BJ (cell line): ENCODE measurements at places on chromosomes 13 and 19. TPM values are rescaled to one million over a fixed set of nuclear protein-coding genes. Genes with fewer than 3 reads are reported as not detected.

Gene OR7C1
- polyA plus RNA-seq: not detected in 2 replicates

DNA sequence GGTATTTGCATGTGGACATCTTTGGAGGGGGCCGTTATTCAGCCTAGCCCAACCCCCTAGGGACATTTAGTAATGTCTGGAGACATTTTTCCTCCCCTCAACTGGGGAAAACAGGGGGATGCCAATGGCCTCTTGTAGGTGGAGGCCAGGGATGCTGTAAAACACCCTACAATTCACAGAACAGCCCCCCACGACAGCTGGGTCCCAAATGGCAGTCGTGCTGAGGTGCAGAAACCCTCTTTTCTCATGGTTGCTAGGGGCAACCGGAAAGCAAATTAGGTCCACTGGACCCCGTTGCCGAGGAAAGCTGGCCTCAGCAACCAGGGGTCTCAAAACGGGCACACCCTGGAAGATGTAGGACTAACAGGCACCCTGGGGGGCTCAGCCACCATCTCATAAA is 14.6 kb downstream of the TMEM150B start:
- no peak for DNase-seq

DNA sequence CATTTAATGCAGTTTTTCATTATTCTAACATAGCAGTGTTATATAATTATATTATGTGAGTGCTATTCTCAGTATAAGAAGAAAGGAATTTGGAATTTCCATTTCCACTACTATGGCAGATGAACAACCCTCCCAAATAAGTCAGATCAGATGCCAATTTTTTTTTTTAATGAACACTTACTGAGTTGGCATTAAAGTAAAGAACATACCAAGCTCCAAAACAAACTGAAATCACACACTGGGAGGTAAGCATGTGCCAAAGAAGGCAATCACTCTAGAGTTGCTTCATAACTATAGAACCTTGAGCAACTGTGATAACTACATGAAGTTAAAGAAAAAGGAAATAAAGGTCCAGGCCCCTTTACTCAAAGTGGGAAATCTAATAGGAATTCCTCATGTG is 90.3 kb downstream of the RNF17 start:
- no peak for DNase-seq

- no peak for DNase-seq
Measured at GRCh38 chr19:50964266-50964665, 5.1 kb downstream of the KLK6 start.

DNA sequence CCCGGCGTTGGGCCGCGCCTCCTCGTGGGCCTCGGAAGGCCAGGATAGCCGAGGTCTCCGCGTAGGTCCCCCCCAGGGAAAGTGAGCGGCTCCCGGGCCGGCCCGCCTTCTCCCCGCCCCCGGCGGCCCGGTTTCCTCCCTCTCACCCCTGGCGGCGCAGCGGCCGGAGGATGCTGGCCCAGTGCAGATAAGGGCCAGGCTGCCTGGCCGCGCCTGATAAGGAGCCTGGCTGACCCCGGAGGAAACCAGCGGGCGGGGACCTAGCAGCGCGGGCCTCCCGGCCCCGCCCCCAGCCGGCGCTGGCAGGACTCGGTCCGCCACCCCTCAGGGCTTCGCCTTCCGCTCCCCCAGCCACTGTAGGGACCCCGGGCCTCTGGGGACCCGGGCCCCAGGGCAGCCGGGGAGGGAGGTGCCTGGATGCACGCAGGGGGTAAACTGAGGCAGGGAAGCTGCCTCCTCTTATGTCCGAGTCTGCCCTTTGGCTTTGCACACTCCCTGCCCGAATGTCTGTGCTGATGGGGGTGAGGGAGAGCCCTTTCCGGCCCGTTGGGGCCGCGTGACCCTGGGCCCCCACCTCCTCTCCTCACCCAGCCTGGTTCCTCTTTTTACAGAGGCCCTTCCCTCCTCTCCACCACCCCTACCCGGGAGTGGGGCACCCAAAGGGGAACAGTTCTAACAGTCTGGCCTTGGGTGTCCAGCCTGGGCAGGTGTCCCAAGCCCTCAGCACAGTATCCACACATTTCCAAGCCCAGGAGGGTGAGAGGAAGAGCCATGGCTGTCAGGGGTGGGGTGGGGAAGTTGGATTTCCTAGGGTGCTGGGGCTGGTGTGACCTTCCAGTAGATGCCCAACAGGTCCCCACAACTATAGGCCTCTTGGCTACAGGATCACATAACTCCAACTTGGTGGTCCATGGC is at the start of gene LYL1:
LYL1 (minus strand) TSS at position 193 of the 915 bp plus-strand sequence. CDS start 1,687 bp downstream, outside the sequence.
- no peak for DNase-seq

DNA sequence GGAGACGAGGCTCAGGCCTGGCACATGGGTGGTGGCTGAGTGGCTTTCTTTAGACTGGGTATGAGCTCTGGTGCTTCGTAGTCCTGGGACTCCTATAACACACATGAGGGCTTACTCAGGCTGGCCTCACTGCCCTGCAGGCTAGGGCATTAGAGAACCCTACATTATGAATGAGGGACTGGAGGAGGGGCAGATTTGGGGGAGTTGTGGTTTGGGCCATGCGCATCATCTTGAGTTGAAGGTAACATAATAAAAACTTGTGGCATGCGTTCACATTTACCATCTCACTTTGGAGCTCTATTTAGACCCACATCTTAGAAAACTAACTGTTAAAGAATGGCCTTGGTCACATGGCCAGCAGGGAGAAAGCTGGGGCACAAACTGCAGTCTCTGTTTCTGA is 54.2 kb downstream of the STARD13 start:
- DNase-seq: no peak

- DNase-seq: no peak
Measured at GRCh38 chr19:33388231-33388724, 14.8 kb downstream of the CEBPG start.

DNA sequence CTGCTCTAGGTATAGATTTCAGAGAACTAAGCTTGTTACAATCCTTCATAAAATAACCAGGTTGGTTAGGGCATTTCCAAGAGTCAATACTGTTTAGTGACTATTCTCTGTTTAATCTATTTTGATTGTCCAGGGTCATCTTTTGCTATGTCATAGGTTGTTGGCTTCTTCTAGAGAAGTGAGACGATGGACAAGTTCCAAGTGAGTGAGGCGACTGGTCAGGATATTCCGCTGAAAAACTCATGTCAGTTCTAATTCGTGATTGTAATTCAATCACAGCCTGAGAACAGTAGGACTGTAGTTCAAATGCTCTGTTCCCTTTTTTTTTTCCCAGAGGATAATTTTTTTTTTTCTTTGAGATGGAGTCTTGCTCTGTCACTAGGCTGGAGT is 15.8 kb upstream of the ALOX5AP start:
- DNase-seq: no peak

DNA sequence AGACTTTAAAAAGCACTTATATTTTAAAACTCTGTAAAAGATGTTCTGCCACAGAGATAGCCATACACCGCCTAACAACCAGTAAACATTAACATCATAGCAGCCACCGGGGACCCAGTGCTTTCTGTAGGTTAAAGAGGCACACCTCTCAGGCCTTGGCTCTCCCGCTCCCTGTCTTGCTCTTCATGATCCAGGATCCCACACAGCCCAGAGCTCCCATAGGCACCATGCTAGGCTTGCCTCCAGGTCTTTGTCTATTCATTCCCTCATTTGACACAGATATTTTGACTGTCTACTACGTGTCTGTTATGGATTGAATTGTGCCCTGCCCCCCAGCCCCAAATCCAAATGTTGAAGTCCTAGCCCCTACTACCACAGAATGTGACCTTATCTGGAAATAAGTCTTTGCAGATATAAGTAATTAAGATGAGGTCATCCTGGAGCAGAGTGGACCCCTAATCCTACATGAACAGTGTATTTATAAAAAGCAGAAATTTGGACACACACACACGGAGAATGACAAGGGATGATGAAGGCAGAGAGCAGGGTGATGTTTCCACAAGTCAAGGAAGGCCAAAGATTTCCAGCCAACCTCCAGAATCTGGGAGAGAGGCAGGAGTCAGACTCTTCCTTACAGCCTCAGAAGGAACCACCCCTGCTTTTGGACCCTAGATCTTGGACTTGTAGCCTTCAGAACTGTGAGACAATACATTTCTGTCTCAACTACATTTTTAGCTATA is 272.6 kb downstream of the DNAJC15 start:
- no peak for DNase-seq
